ENCODE measurements at places on chromosomes 2 and 18. TPM values are rescaled to one million over a fixed set of nuclear protein-coding genes. Genes with fewer than 3 reads are reported as not detected.
A peak's percentile ranks its signal among the peaks of the same experiment; 100 is the strongest.

DNA sequence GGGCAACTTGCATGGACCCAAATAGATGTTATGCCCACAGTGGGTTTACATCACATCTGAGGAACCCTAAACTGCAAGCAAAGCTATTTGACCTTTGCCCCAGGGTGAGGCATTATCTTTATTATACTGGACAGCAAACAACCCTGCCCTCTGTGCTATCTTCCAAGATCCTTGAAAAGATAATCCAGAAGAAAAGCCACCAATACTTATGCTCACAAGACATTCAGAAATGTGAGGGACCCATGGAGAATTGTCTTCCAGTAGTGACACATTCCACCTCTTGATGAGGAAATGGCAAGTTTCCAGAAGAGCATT, 53.0 kb upstream of the NDUFV2 start:
- no peak for DNase-seq

GRCh38 chr2:236847538-236848263, 238.0 kb upstream of the COPS8 start:
- DNase-seq: no peak

Gene NCKAP1
- 76.4 TPM for total RNA-seq

- no peak for DNase-seq
Observed at GRCh38 chr18:7488571-7488970, 78.5 kb upstream of the PTPRM start.

DNA sequence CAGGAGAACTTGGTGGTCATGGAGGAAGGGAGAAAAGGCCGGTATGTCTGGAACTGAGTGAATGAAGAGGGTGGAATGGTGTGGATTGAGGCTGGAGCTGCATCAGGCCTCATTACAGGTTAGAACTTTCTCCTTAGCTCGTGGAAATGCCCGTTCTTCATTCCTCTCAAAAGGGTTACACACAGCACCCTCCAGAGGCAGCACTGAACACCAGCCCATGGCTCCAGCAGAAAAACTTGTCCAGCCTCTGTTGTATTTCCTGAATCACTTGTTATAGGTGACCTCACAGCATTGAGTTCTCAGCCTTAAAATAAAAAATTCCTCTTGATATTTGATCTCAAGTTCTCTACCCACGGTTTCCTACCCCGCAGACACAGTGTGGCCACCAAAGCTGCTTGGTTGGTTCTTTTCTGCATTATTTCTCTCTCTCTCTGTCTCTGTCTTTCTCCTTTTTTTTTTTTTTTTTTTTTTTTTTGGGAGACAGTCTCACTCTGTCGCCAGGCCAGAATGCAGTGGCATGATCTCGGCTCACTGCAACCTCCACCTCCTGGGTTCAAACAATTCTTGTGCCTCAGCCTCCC, 89.6 kb downstream of the ITGB1BP1 start:
- peak; percentile 85 for DNase-seq

DNA sequence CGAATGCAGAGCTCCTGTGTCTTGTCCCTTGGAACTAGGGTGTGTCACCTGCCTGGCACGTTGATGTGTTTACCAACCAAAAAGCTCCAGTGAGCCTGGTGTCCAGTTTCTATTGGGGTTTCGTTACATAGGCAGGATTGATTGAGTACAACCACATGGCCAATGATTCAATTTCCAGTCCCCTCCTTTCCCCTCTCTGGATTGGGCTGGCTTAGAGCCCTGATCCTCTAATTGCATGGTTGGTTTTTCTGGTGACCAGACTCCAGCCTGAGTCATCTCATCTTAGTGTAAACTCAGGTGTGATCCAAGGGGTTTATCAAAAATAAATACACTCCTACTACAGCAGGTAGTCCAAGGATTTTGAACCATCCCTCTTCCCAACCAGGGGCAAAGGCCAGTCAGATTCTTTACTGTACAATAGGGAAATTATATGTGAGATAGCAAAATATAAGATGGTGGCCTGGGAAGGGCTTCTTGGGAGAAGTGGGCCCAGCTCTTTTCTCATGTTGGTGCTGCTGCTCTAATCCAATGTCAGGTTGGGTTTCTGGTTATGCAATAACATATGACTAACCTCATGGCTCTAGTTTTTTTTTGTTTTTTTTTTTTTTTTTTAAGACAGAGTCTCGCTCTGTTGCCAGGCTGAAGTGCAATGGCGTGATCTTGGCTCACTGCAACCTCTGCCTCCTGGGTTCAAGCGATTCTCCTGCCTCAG, 64.7 kb upstream of the MGAT5 start:
- DNase-seq: peak; percentile 59

Gene ERFE
- 3.4 TPM for total RNA-seq

Measured in fibroblast of the aortic adventitia (primary cell).